ENCODE measurements at places on chromosomes 4 and X.

DNA sequence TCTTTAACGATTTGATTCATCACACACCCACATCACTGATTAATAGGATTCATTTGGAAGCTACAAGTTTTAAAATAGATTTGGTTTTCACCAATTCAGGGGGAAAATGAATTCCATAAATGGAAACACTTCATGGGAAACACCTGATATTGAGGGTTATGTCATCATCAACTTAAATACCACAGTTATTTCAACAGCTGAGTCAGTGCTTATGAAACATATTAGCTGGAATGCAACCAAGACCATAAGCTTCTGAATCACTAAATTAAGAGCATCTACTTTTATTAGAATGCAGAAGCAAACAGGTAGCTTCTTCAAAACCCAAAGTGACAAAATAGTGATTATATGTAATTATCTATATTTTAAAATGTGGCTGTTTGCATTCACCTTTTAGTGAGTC lies 207.8 kb upstream of the DCAF8L1 start:
- no peak overlapping the region for H3K27ac ChIP-seq
- H3K4me3 ChIP-seq: no peak overlapping the region
- H3K36me3 ChIP-seq: no peaks in the 10 kb centered on the region
- H3K4me1 ChIP-seq: no peaks in the 10 kb centered on the region
- DNase-seq: no peak

DNA sequence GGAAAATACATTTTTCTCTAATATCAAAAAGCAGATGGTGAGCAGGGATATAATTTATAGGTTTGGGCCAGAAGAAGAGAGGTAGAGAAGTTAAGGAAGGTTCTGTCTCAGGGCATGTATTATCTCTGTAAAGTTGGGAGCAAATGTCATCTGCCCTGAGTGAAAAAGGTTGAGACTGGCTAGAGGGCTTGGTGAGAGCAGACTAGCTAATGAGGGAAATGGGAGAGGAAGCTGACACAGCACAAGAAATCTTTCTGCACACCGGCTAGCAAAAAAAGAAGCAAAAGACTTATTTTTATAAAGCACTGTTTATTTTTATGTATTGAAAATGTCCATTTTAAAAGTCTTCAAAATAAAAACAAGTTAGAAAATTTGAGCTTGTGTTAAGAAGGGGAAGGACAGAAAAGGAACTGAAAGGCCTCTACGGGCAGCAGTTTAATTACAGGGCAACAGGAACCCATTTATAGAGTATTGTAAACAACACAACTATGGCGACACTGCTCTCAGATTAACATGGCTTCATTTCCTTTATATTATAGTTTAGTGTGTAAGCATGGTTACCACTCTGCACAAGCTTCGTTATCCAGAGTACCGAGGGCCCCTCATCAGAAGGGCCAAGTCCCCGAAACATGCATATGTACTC lies 17.4 kb downstream of the CD40LG start:
- no peak overlapping the region for H3K27ac ChIP-seq
- H3K36me3 ChIP-seq: peaks cover 5% of the 10 kb centered on the region
- DNase-seq: no peak
- H3K27me3 ChIP-seq: no peaks in the 10 kb centered on the region
- no peak overlapping the region for H3K4me3 ChIP-seq

GRCh38 chr4:21211846-21212245 lies 511.6 kb downstream of the PACRGL start:
- H3K36me3 ChIP-seq: no peaks in the 10 kb centered on the region
- H3K27ac ChIP-seq: no peak overlapping the region
- H3K27me3 ChIP-seq: no peaks in the 10 kb centered on the region
- H3K4me1 ChIP-seq: no peaks in the 10 kb centered on the region
- no peak overlapping the region for H3K4me3 ChIP-seq

GRCh38 chr4:56512166-56512565 lies 6.6 kb downstream of the ARL9 start:
- H3K4me1 ChIP-seq: no peaks in the 10 kb centered on the region
- no peaks in the 10 kb centered on the region for H3K36me3 ChIP-seq
- DNase-seq: no peak
- no peak overlapping the region for H3K27ac ChIP-seq
- no peaks in the 10 kb centered on the region for H3K27me3 ChIP-seq

DNA sequence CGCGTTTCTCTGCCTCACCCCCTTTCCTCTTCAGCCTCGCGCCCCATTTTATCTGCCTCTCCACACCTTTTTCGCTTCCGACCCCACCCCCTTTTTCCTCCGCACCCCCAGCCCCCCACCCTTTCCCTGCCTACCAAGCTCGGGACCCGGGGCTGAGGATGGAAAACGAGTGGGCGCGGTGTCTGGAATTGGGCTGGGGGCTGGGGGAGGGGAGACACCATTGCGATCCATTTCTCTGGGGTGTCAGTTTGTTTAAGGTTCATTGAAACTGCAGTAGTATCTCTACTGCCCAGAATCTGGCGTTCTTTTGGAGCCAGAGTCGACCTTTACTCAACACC lies 707 bp downstream of the SLC9A6 start:
- peak overlapping the region; percentile 76 for H3K27ac ChIP-seq
- DNase-seq: no peak
- H3K27me3 ChIP-seq: no peaks in the 10 kb centered on the region

GRCh38 chr4:186591651-186592050 lies 36.3 kb upstream of the MTNR1A start:
- H3K4me1 ChIP-seq: no peaks in the 10 kb centered on the region
- DNase-seq: no peak
- no peak overlapping the region for H3K27ac ChIP-seq
- H3K4me3 ChIP-seq: no peak overlapping the region

- no peak overlapping the region for H3K4me3 ChIP-seq
- H3K36me3 ChIP-seq: peaks cover 2% of the 10 kb centered on the region
- DNase-seq: no peak
- no peaks in the 10 kb centered on the region for H3K27me3 ChIP-seq
- H3K27ac ChIP-seq: no peak overlapping the region
These were observed 44.0 kb downstream of the KLHL5 start for GRCh38 chr4:39106011-39106410.

- no peak overlapping the region for H3K27ac ChIP-seq
- no peak for DNase-seq
- H3K4me1 ChIP-seq: no peaks in the 10 kb centered on the region
- H3K27me3 ChIP-seq: no peaks in the 10 kb centered on the region
- H3K36me3 ChIP-seq: no peaks in the 10 kb centered on the region
These were observed 214.4 kb downstream of the HS3ST1 start for GRCh38 chr4:11214281-11214680.

GRCh38 chr4:145773581-145774234 lies 93.8 kb downstream of the C4orf51 start:
- H3K27ac ChIP-seq: peak overlapping the region; percentile 10
- no peak overlapping the region for H3K4me3 ChIP-seq
- H3K27me3 ChIP-seq: no peaks in the 10 kb centered on the region
- H3K36me3 ChIP-seq: peaks cover 18% of the 10 kb centered on the region
- no peaks in the 10 kb centered on the region for H3K4me1 ChIP-seq

DNA sequence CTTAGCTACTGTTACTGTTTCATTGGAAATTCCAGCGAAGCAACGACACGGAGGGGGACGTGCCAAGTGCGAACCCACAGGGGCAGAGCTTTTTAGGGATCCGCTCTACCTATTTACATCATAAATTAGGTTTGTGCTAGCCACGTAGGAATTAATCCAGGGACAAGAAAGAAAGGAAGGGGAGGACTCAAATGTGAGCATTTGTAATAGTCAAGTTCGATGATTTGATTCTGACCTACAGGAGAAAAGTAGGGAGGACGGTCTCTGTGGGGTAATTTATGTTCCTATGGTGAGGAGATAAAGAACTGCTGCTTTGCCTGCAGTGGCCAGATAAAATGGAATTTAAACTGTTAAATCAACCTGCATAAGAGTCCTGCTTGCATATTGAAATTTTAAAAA lies 1.7 kb downstream of the INTS6L start:
- peak overlapping the region; percentile 65 for H3K4me3 ChIP-seq
- DNase-seq: no peak
- peak overlapping the region; percentile 70 for H3K27ac ChIP-seq
- H3K27me3 ChIP-seq: no peaks in the 10 kb centered on the region
- H3K4me1 ChIP-seq: no peaks in the 10 kb centered on the region

DNA sequence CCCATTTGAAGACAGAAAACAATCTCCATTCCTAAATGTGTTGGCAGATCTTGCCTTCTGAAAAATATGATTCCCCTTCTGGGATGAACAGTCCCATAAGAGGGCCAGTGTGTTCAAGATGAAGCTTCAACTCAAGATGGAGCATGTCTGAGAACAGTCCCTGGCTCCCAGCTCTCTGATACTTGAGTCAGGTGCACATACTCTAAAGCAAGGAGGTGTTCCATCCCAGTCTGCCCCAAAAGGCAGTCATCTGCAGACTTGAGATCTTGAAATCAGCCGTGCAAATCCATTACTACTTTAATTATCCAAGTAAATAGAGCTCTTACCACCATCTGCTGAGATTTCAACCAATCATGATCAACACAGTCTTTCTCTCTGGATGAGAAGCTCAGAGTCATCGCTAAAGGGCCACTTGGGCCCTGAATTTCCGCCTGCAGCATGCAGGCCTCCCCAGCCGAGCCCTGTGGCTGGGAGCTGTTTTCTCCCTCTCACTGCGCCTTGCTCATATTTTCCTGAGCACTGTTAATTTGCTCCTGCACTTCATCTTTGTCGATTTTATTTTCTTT lies 22.2 kb downstream of the CCDC149 start:
- DNase-seq: no peak
- no peak overlapping the region for H3K27ac ChIP-seq
- no peaks in the 10 kb centered on the region for H3K27me3 ChIP-seq

DNA sequence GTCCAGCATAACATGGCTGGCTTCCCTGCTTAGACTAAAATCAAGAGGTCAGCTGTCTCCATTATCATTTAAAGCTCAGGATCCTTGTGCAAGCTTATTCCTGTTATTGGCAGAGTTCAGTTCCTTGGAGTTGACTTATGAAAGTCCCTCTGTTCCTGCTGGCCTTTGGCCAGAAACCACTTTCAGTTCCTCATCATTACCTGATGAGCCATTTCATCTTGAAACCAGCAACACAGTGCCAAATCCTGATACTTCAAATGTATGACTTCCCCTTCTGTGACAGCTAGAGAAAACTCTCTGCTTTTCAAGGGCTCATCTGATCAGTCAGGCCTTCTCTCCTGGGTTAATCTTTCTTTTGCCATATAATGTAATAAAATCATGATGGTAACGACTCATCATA lies 110.6 kb upstream of the FSTL5 start:
- H3K4me1 ChIP-seq: no peaks in the 10 kb centered on the region
- no peaks in the 10 kb centered on the region for H3K36me3 ChIP-seq
- H3K27me3 ChIP-seq: no peaks in the 10 kb centered on the region
- no peak for DNase-seq

DNA sequence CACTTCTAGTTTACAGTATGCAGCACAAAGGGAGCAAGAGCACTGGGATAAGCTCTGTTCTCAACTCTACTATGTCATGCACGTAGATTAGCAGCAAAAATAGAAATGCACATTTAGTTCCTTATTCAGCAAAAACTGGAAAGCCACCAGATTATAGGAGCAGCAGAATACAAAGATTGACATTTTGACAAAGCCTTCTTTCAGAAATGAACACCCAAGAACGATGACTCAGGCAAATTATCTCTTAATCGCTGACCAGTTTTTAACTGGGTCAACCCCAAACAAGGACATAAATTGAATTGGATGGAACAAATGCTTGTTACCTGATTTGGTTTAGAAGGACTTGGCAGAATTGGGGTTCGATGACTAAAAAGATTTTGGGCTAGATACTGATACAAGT lies 775.3 kb upstream of the HS3ST1 start:
- no peak for DNase-seq
- H3K36me3 ChIP-seq: no peaks in the 10 kb centered on the region
- no peak overlapping the region for H3K27ac ChIP-seq
- no peak overlapping the region for H3K4me3 ChIP-seq
- no peaks in the 10 kb centered on the region for H3K4me1 ChIP-seq

DNA sequence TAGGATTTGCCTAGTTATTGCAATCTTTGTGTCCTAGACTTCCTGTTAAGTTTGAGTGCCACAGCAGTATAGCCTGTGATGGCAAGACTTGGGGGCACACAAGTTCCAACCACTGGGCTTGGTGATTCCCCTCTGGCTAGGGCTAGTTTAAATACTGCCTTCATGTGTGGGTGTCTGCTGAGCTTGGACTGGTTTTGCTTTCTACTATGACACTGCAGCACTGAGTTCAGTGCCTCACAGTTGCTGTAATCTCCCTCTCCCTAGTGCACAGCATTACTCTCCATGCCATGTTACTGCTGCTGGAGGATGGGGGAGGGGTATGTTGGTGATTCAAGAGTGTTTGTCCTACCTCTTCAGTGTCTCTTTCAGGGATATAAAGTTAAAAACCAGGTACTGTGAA lies 379.6 kb downstream of the IL15 start:
- H3K4me1 ChIP-seq: no peaks in the 10 kb centered on the region
- H3K27me3 ChIP-seq: no peaks in the 10 kb centered on the region
- H3K27ac ChIP-seq: no peak overlapping the region
- H3K4me3 ChIP-seq: no peak overlapping the region
- H3K36me3 ChIP-seq: no peaks in the 10 kb centered on the region

GRCh38 chr4:153176938-153177337 lies 27.3 kb upstream of the TRIM2 start:
- no peak overlapping the region for H3K27ac ChIP-seq
- no peaks in the 10 kb centered on the region for H3K27me3 ChIP-seq
- no peaks in the 10 kb centered on the region for H3K36me3 ChIP-seq
- no peak for DNase-seq
- no peak overlapping the region for H3K4me3 ChIP-seq
- H3K4me1 ChIP-seq: no peaks in the 10 kb centered on the region

Measured in ascending aorta (tissue), 2 donors.